ENCODE measurements at places on chromosomes 16 and 17.

- DNase-seq, result no peak
Observed at GRCh38 chr17:50539762-50540559, 7.0 kb upstream of the SPATA20 start.

DNA sequence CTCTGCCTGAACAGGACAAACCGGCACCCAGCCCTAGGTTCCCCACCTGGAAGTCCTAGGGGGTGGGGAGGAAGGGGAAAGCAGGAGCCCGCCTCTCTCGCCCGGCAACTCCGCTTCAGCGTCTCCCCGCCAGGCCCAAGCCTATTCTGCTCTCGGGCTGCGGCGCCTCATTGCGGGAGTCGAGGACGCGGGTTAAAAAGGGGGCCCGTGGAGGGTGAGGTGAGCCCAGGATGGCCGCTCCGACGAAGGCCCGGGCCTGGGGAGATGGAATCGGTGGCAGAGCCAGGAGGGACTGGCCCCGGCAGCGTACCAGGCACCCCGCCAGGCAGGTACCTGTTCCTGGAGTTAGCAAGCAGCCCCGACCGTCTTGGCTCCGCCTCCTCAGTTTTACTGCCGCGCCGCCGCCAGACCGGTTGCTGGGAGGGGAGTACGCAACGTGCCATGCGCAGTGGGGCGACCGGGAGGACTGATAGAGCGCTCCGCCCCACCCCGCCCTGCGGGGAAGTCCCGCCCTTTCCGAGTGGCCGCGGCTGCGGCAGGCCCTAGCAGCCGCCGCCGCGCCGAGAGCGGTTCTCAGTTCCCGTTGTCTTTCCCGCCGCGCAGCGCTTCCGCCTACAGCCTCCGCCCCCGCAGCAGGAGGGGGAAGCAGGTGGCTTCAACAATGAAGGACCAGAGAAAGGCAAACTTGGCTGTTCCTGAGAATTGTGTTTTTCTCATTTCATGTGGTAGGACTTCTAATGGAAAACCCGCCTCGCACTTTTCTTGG, at the start of gene STRADA:
Gene STRADA (minus strand): TSS at position 392 of the 766 bp plus-strand sequence. CDS start 13,430 bp downstream, outside the sequence.
- peak; percentile 100 for DNase-seq

DNA sequence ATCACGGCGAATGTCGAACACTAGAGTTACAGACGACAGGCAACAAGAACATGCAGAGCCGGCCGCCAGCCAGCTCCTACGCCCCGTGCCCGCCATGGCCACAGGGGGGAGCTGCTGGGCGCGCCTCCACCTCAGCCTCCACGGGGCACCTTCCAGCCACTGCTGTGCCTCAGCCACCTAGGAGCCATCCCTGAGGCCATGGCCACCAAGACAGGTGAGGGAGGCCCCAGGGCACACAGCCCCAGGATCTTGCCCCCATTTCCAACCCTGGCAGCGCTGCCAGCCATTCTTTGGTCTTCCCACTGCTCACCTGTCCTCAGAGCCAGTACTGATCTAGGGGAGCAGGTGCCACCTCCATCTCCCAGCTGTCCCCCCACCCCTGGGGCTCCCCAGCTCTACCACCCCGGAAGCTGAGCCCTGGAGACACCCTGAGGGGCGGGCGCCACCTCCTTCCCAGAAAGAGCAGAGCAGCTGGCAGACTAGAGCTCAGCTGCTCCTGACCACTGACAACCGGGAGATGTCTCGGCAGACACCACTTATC, 11.8 kb downstream of the GNPTG start:
- DNase-seq, result peak; percentile 46

- DNase-seq, result no peak
Observed at GRCh38 chr17:18028114-18028951, 10.6 kb downstream of the ATPAF2 start.

- DNase-seq, result no peak
Observed at GRCh38 chr16:11249233-11250061, 6.6 kb downstream of the SOCS1 start.

DNA sequence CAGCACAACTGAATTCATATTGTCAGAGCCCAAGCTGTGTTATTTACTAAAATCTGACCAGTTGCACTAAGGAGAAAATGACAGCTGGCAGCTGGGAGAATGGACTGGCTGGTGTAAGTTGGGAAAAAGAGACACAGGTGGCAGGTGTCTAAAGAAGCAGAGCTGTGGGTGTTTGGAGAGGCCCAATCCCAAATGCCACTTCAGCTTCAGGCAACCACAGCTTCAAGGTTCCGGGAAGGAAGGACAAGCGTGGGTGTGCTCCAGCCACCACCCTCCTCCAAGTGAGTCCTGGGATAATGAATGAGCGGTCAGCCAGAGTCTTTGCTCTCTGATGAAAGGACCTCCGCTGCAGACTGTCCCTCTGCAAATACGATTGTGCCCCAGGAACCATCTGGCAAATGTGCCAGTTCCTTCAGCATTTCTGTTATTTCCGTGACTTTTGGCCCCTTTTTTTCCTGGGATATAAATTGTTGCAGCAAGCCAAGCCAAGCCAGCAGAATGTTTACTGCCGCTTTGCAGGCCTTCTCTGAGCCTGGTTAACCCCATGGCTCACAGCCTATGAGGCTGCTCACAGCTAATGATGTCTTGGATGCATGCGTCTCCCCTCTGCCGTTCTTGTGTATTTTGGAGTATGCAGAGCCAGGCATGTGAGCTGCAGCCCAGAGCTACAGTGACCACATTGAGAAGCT, 9.5 kb upstream of the RHBDL3 start:
- DNase-seq, result no peak

DNA sequence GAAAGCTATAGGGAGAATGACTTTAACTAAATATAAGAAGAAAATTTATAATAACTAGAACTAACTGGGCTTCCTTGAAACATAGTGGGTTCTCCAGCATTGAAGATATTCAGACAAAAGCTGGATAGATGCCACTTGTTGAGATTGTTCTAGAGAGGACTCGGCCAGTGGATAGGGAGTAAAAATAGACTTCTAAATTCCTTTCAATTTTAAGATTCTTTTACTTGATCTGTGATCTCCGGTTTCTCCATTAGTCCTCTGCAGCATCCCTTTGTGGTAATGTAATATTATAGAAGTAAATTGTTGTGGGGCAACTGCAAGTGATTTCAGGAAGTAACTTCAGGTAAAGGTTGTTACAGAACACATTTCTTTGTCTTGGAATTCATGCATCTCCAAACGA, 10.3 kb upstream of the RARA start:
- no peak for DNase-seq

DNA sequence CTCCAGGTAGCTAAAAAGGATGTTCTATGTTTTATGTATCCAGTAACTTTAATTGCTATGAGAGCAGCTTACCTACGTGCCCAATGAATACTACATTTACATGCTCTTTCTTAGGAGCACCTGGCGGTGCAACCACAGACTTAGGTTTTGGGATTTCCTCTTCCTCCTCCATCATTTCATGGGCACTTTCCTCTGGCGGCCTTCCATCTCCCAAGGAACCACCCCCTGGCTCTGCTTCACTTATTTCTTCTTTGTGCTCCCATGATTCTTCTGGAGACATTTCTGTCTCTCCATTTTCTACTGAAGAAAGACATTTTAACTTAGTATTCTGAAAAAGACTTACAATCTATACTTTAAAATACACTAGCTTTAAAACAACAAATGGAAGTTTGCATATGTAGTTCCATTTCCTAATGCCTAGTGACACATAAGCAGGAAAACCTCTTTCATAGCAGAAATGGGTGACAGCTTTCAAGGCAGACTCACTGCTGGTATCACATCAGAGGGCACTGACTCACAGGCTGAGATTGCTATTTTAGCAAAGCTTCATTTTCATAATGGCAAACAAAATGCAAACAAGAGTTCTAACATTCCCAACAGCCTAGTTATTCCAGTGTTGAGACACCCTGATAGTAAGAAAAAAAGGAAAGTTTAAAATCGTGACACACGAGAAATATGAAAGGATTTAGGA, 19.1 kb downstream of the GSPT1 start:
- DNase-seq, result peak; percentile 22

All from PC-3 (cell line).